ENCODE measurements at places on chromosomes 6 and 20.

DNA sequence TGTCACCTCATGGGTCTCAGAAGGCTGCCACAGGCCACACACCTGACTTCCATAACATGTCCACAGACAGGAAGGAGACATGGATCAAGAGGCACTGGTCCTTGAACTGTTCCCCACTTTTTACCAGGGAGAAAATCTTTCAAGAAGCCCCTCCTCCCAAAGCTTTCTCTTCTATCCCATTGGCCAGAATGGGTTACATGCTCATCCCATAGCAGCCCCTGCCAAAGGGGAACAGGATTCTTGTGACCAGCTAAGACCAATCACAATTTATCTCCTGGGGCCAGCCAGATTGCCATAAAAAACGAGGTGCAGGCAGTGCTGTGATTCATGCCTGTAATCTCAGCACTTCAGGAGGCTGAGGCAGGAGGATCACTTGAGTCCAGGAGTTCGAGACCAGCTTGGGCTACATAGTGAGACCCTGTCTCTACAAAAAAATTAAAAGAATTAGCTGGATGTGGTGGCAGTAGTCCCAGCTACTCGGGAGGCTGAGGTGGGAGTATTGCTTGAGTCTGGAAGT, 59.4 kb downstream of the TMEM242 start:
- no peak for DNase-seq

DNA sequence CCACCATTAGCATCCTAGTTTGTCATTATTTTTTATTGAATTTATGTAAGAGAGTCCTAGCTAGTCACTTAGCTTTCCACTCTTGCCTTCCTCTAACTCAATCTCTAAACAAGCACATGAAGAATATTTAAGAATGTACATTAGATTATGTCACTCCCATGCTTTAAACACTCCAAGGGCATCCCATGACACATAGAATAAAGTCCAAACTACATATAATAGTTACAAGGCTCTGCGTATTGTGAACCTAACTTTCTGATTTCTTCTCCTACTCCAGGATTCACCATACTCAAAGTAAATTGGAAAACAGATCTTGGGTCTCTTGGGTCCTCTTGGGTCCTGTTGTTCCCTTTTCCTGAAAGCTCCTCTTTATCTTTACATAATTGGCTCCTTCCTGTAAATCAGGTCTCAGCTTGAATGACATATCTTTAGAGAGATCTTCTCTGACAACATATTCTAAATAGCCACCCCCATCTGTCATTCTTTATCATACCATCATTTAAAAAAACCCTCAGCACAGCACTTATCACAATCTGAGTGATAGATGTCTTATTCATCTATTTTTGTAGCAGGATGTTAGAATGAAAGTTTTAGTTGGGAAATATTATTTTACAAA, 1042.4 kb upstream of the FLRT3 start:
- no peak for DNase-seq

- DNase-seq, result no peak
These were observed 260.9 kb upstream of the SOX4 start for GRCh38 chr6:21332660-21333059.

GRCh38 chr6:28867086-28867409, 56.7 kb downstream of the TRIM27 start:
- no peak for DNase-seq

GRCh38 chr20:973785-974194, 28.3 kb downstream of the RSPO4 start:
- no peak for DNase-seq

- DNase-seq, result no peak
These were observed 667.5 kb downstream of the UTRN start for GRCh38 chr6:144952456-144953240.

GRCh38 chr20:10924644-10925201, 250.9 kb upstream of the JAG1 start:
- no peak for DNase-seq

DNA sequence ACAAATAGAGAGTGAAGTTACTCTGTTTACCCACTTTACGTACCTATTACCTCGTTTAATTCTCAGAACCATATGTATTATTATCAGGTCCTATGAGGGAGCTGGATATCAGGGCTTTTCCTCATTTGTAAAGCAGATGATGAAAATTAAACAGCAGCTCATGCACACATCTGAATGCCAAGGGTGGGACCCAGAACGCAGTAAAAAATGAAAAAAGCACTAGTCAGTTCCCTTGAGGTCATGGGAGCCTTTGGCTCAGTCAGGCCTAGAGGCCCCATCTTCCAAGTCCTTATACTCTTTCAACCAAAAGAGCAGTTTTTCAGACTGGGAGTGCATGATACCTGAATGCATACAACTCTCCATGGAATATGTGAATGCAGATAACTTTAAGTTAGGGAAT, 23.0 kb downstream of the B3GAT2 start:
- no peak for DNase-seq

GRCh38 chr6:66421570-66421969, 714.5 kb upstream of the EYS start:
- DNase-seq, result no peak

GRCh38 chr6:104162036-104162669, 697.6 kb downstream of the HACE1 start:
- no peak for DNase-seq

DNA sequence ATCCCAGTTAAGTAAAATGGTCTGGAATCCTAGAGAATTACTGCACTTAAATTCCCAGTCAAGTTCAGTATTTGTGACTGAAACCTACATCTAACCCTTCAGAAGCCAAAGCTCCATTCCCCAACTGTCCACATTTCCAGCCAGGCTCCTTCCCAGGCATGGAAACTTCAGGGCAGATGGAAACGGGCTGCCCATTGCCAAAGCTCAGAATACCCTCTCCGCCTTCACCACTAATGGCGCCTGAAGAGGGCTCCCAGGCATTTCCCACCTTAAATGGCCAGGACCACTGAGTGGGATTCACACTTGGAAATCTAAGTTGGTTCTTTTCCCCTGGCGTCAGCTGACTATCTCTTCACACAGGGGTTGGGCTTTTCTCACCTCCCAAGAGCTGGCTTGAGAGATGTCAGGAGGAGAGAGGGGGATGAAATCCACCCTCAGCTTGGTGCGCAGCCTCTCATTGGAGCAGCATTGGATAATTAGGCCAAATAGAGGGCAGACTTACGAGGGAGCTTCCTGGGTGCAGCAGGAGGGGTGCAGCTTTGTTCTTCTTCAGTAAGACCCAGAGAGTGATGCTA, 82.9 kb downstream of the ANKRD60 start:
- DNase-seq, result no peak

- peak; percentile 47 for DNase-seq
These were observed 48.2 kb downstream of the MRPL14 start for GRCh38 chr6:44078827-44079671.
